ENCODE measurements at places on chromosomes 11 and 22. TPM values are rescaled to one million over a fixed set of nuclear protein-coding genes. Genes with fewer than 3 reads are reported as not detected.

Gene NLRX1
- total RNA-seq = 9.7 TPM

Gene OR8G5
- total RNA-seq = not detected

Gene MPPED1
- not detected for total RNA-seq

Gene CCDC87
- not detected for total RNA-seq

Gene LARGE2
- 1.0 TPM for total RNA-seq

Gene CEP164
- 28.0 TPM for total RNA-seq

Gene PAMR1
- total RNA-seq = 0.17 TPM

Gene MFRP
- total RNA-seq = not detected

Gene FAM180B
- not detected for total RNA-seq

Gene OR8D4
- not detected for total RNA-seq

Gene VSIG10L2
- total RNA-seq = not detected

Gene TCN1
- not detected for total RNA-seq

Gene CCDC89
- 1.1 TPM for total RNA-seq

Gene RIMBP3B
- total RNA-seq = 0.12 TPM

Gene OR8B4
- total RNA-seq = not detected

Gene FGF19
- total RNA-seq = not detected

Gene BID
- total RNA-seq = 164 TPM

Gene LRRC74B
- total RNA-seq = not detected

Gene KDM4D
- total RNA-seq = 4.4 TPM

Gene CBLIF
- not detected for total RNA-seq

Gene CRYBA4
- not detected for total RNA-seq

Gene PGR
- total RNA-seq = not detected
